ENCODE measurements at places on chromosomes 1 and 21.
A peak's percentile ranks its signal among the peaks of the same experiment; 100 is the strongest.

GRCh38 chr1:66940981-66941380, 16.2 kb downstream of the MIER1 start:
- no peak for DNase-seq

GRCh38 chr1:41529621-41530395, 45.3 kb upstream of the EDN2 start:
- no peak for DNase-seq

- peak; percentile 32 for DNase-seq
Observed at GRCh38 chr1:147496571-147497210, 44.6 kb upstream of the BCL9 start.

- no peak for DNase-seq
Observed at GRCh38 chr1:156880473-156880872, 13.0 kb upstream of the PEAR1 start.

GRCh38 chr1:145758116-145758515, 38.8 kb downstream of the CD160 start:
- DNase-seq = no peak

DNA sequence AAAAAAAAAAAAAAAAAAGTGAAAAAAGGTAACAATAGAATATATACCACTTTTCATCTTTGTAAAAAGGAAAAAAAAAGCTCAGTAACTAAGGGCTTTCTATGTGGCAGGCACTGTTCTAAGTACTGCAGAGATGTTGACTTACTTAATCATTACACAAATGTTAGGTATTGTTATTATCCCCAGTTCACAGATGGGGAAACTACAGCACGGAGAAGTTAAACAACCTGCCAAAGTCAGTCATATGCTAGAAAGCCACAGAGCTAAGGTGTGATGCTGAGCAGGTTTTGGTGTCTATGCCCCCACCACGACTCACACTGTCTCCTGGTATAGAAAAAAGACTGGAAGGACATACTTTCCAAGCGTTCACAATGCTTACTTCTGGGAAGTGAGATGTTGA, 6.6 kb upstream of the PNRC2 start:
- no peak for DNase-seq

DNA sequence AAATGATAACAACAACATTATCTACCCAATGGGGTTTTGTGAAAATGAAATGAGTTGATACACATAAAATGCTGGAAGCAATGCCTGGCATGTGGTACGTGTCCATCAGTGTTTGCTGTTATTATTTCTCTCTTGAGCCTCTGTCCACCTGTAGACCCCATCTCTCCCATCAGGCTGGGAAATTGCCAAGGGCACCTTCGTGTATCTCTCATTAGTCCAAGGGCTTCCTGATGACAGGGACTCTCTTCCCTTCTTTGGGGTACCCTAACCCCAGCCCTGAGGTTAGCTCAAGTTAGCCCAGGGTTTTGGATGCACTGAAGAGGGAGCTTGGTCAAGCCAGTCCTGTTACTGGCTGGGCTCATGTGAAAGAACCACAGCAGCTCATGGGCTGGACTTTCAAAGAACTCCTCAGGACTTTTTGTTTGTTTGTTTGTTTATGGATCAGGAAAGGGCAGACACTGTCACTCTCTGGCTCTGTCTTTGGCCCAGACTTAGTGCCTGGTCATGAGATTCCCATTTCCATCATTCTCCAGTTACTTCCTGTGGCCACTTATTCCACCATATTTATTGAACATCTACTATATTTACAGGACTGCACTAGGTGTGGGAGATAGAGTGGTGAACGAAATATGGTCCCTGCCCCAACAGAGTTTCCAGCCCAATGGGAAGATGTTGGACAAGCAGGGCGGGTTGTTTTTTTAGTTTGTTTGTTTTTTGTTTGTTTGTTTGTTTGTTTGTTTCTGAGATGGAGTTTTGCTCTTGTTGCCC, 57.4 kb downstream of the NAV1 start:
- no peak for DNase-seq

- DNase-seq = no peak
Observed at GRCh38 chr1:11374748-11375110, 101.7 kb downstream of the UBIAD1 start.

DNA sequence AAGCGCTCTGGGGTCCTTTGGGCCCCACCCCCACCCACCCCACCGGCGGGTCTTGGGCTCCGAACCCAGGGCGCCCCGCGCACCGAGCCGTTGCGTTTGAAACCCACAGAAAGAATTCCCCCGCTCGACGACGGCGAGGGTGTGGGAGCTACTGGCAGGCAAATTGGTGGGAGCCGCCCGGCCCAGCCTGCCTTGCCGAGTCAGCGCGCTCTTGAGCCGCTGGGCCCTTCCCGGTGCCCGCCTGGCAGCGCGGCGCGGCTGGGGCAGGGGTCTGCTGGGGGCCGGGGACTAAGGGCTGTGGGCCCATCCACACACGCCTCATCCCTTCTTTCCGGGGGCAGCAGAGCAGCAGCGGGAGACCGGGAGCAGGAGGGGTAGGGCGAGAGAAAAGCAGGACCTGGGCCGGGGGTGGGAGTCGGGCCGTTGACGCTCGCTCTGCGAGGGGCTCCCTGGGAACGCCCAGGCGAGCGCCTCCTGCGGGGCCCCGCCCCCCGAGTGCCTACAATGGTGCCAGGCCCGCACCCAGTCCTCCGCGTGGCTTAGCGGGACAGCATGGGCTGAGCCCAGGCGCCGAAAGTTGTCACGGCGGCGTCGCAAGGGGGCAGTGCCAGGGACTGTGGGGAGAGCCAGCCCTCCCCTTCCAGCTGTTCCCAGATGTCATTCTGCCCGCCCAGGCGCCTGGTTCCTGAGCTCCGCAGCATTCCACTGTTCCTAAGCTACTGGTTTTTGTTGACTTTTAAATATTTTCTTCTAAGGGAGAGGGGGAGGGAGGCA, at the start of gene C1orf94:
Gene C1orf94 (plus strand): TSS at position 78 of the 774 bp plus-strand sequence. CDS start 883 bp downstream, outside the sequence.
- DNase-seq = no peak

DNA sequence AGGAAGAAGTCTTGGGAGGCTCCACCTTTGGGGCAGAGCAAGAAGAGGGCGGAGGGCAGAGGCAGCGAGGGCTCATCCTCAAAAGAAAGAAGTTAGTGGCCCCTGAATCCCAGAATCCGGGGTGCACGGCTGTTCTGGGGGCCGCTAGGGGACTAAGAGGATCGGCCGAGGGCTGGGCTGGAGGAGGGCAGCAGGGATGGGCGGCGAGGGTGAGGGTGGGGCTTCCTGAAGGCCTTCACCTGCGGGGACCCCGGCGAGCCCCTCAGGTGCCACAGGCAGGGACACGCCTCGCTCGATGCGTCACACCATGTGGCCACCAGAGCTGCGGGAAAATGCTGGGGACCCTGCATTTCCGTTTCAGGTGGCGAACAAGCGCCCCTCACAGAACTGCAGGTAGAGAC, 23.9 kb downstream of the COL6A1 start:
- no peak for DNase-seq

DNA sequence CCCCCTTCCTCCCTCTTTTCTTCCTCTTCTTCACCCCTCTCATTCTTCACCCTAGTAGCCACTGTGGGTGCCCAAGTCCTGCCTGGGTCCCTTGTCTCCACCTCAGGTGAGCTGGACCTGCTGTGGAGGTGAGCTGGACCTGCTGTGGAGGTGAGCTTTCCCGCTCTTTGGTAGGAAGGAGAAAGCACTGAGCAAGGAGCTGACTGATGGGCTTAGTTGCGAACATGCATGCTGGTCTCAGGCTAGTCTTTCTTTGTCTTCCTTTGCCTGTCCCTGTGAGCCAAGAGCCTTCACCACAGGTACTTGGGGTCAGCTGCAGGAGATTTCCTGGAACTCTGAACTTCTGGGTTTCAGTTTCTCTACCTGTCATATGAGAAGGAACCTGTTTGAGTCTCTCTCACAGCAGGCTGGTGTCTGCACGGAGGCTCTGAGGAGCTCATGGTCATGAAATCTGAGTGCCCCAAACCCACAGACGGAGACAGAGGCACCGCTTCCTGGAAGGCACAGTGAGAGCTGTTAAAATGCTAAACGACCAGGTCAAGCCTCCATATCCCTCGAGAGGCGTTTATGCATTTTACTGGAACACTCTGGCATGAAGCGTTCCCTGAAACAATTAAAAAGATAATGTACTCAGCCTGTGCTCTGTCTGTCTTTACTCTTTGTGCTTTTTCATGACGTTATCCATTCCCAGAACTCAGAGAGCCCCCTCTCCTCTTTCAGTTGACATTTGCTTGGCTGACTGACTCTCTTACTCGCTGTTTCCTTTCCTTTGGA, 69.5 kb downstream of the RHOU start:
- DNase-seq = no peak

- DNase-seq = no peak
Observed at GRCh38 chr21:38788275-38788905, 17.3 kb upstream of the ETS2 start.

DNA sequence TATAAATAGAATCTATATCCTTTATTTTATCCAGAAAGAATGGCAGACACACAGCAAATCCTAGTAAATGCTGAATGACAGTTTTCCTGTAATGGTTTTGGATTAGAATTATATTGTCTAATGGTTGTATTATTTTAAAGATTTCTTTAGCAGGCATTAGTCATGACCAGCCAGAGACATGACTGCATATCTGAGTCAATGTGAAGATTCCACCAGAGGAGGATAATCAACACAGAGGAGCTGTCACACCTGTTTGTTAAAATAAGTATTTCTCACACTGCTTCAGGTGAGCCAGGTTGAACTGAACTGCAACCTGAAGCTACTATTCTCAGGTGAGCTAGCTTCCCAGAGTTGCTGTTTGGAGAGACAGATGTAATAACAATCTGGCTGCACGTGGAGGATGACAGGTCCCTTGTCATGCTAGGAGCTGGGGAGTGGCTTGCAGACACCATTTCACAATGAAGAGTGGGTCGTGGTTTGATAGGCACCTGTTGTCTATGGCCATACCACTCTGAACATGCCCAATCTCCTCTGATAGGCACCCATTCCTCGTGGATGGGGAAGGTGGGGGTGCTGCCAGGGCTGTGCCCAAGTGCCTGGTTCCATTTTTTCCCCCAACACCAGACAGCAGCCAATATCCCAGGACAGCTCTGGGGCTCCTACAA, 94.3 kb downstream of the KCNJ6 start:
- no peak for DNase-seq

DNA sequence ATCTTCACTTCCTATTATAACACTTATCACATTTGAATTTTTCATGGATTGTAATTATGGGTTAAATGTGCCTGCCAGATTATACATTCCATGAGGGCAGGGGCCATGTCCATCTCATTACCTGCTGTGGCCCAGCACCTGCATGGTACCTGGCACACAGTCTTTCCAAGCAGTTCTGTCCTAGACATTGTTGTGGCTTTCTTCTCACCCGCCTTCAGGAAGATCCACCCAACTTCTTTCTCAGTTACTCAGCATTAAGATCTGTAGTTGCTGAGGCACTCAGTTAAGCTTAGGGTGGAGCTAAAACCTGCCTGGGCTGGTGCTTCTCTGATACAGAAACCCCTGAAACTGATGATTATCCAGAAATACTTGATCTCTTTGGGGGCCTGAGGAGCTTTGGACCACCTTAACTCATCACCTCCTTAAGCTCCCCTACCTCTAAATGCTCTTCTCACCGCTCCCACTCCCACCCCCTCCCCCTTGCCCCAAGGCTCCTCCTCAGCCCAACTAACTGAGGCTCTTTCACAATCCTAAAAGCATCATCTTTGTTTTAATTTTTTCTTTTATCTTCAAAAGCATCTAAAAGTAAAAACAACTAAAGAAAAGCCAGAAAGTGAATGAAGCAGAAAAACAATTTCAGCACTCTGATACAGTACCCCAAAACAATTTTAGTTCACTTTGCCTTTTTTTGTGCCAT, 190.6 kb downstream of the FGGY start:
- no peak for DNase-seq

DNA sequence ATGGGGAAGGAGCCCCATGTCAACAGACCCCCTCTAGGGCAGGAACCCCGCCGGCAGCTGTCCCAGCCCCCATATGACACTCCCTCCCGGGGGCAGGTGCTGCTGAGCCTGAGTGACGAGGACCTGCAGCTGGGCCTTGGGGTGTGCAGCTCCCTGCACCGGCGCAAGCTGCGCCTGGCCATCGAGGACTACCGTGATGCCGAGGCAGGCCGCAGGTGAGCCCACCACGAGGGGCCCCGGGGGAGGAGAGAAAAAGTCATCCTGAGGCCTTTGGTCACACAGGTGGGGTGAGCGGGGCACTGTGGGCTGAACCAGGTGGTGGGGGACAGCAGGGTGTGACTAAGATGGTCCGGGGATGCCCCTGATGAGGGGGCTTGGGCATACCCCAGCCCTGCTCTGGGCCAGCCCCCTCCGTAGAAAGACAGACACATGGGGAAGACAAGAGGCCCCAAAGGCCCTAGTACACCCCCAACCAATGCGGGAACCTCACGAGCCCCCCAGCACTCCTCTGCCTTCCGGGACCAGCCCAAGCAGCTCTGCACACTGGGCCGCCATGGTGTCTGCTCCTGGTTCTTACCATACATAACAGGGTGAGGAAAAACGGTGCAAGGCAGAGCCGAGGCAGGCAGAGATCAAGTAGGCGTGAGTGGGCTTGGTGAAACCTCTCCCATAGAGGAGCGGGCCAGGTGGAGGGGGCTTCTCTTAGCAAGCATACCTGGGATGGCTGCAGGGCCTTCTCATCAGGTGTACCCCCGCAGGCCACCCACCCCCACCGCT, 58.6 kb upstream of the TMEM51 start:
- no peak for DNase-seq

- DNase-seq = no peak
Observed at GRCh38 chr1:4696161-4696745, 41.8 kb downstream of the AJAP1 start.

DNA sequence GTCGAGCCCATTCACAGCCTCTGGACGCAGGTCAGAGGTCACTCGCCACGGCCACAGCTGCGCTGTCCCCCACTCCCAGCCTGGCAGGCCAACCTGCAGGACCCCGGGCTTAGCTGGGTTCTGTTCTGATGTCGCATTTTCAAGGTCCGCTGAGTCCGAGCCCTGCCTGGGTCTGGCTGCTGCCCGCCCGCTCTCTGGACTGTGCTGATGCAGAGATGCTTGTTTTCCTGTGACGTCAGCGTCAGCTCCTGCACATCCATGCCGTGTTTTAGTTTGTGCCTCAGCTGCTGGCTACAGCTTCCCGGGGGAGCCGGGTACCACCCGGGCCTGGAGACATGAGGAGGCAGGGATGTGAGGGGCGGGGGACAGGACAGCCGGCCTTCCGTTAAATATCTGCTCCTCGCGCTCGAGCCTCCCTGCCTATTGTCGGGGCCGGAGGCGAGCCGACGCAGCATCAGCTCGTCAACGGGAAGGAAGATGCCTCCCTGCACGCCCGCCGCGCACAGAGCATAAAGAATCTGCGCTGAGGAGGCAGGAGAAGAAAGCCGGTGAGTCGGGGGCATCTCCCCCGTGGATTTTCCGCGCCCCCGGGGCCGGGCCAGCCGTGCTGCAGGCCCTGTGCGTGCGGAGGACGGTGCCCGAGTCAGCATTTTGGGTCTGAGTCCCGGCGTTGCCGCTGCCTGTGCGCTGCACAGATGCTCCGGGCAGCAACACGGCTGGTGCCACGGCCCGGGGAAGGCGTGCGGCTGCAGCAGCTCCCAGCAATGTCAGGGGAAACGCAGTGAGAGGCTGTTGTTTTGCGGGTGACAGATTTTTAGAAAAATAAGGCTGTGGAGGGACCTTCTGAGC, 23.4 kb downstream of the PRKCZ start:
- DNase-seq = no peak

Data from left colon (tissue), 2 donors.